Skin of body (tissue), 3 donors: ENCODE measurements at places on chromosomes 12 and 14. TPM values are rescaled to one million over a fixed set of nuclear protein-coding genes. Genes with fewer than 3 reads are reported as not detected.

GPD1 gene
- 163 TPM for total RNA-seq

P2RX4 gene
- 9.3 TPM for total RNA-seq

TAS2R42 gene
- not detected for total RNA-seq

MORN3 gene
- total RNA-seq = 0.59 TPM

APOF gene
- total RNA-seq = not detected

MFAP5 gene
- 125 TPM for total RNA-seq

FOXM1 gene
- 5.8 TPM for total RNA-seq

AJUBA gene
- total RNA-seq = 44.7 TPM

AICDA gene
- 0.20 TPM for total RNA-seq

PLEKHG7 gene
- not detected for total RNA-seq

B3GNT4 gene
- 0.59 TPM for total RNA-seq

KCNMB4 gene
- total RNA-seq = 4.1 TPM

SLC15A5 gene
- not detected for total RNA-seq

GPR132 gene
- total RNA-seq = 1.6 TPM

PLEKHD1 gene
- 0.20 TPM for total RNA-seq

ADAMTS20 gene
- total RNA-seq = 0.10 TPM

KRT3 gene
- total RNA-seq = 0.10 TPM

AQP2 gene
- total RNA-seq = not detected

IL31 gene
- not detected for total RNA-seq

LYZ gene
- total RNA-seq = 148 TPM
